CD4-positive, alpha-beta T cell treated with Interleukin-15 for 4 hours (primary cell): ENCODE measurements at places on chromosomes 3 and 15.

GRCh38 chr15:30650012-30650929 lies 24.3 kb downstream of the ARHGAP11B start:
- no peak for DNase-seq

- no peak for DNase-seq
Observed at GRCh38 chr3:101853982-101854381, 4.7 kb downstream of the NFKBIZ start.

GRCh38 chr3:123706871-123707270 lies 122.0 kb upstream of the HACD2 start:
- DNase-seq = no peak

GRCh38 chr15:37289109-37289765 lies 188.9 kb upstream of the MEIS2 start:
- DNase-seq = no peak

GRCh38 chr3:151896246-151897012 lies 23.0 kb downstream of the SUCNR1 start:
- no peak for DNase-seq

DNA sequence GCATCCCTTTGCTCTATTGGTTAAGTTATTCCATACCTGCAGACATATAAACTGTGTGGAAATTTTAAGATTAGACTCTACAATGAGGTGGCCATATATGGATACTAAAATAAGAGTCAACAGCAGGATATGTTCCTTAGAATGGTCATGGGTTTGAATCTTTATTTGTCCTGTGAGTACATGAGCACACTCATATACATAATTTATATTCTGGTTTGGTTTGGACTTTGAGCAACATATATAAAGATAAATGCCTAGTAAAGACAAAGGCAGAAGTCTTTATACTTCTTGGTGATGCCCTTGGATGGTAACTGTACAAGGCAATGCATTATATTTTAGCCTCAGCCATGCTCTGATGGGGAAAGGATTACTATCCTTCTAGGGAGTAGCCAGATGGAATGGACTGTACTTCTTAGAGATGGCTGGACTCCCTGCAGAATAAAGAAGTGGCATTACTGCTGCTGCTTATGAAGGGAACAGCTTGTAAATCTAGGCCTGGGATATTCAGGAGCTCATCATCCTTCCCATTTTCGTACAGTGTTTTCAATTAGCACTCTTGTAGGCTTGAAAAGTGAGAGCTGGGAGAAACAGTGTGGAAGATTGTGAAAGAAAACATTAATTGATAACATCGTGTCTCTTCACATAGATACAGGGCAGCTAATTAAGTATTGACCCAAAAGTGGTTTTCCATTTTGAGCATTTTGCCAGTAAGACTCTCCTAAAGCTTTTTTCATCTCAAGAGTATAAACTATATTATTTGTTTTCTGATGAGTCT lies 60.4 kb downstream of the HMG20A start:
- DNase-seq = no peak

- DNase-seq = peak; percentile 37
Observed at GRCh38 chr3:115165266-115165665, 18.2 kb upstream of the ZBTB20 start.

GRCh38 chr3:126998320-126998719 lies 15.4 kb downstream of the PLXNA1 start:
- no peak for DNase-seq

DNA sequence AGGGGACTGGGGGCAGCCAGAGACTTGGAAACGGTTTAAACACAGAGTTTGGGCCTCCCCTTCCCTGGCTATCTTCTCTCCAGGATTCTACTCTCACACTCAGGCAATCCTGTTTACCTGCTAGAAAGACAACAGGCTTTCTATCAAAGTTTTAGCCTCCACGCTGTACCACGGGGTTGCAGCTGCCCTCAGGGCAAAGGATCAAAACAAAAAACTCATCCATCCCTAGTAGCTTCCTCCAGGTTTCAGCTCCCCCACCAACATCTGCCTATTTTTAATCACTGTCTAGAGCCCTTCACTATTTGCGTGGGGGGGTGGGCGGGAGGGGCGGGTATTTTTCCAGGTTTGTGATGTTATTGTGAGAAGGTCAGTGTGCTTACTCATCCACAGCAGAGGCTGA lies 286.8 kb upstream of the TRIM42 start:
- DNase-seq = no peak

GRCh38 chr3:155270485-155271342 lies 22.8 kb downstream of the STRIT1 start:
- no peak for DNase-seq

DNA sequence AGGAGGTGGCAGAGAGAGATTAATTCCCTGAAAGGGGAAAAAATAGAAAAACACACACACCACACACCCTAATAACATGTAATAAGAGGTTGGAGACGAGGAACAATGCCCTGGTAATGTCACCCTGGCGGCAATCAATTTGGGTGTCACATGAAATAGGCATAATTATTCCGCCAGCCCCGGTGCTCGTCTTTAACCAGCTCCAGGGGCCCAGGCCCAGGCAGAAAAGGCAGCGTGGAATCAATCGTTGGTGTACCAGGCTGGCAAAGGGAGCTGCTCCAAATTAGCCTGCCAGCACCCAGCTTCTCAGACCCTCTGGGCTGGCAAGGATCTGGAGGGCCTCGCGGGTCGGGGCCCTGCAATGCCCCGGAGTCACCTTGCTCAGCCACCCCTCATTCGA lies 5.6 kb downstream of the LINGO1 start:
- DNase-seq = no peak

- DNase-seq = no peak
Observed at GRCh38 chr3:57851304-57851703, 95.2 kb downstream of the SLMAP start.

GRCh38 chr3:162517110-162517509 lies 1020.5 kb downstream of the OTOL1 start:
- no peak for DNase-seq

DNA sequence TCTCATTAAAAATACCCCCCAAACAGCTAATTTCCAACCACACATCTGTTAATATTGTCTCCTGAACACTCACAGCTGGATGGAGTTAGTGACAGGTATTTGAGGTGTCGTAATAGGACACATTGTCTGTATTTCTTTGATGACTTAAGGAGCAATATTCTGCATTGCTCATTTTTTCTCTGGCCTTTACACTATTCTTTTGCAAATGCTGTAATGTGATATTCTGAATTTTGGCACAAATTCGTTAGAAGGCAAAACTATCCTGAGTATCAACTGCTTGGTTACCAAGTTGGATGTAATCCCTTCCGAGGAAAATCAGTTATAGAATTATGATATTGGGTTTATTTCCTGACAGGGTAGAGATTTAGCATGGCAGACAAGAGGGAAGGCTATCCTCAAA lies 1030.2 kb downstream of the MCTP2 start:
- no peak for DNase-seq

DNA sequence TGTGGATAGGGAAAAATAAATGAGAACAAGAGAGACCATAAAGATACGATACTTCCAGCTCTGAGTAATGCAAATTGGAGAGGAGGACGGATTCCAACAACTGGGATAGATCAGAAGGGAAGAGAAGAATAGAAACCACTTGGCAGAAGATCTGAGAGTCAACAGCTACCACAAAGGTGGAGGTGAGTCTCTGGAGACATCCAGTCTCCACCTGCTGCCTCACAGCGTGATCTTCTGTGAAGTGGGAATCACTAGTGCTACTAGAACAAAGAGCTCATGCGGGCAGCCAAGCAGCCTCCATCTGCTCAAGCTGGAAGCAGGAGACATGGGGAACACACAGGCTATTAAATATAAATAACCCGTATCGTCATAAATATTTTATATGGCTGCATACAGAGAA lies 558.5 kb upstream of the CFAP20DC start:
- DNase-seq = no peak

- DNase-seq = no peak
Observed at GRCh38 chr3:177229791-177230190, 32.5 kb upstream of the TBL1XR1 start.

- DNase-seq = no peak
Observed at GRCh38 chr3:40780291-40780924, 255.6 kb downstream of the ZNF621 start.

GRCh38 chr3:17175187-17175807 lies 290.5 kb downstream of the PLCL2 start:
- no peak for DNase-seq

GRCh38 chr15:63503739-63504246 lies 600 bp upstream of the USP3 start:
- peak; percentile 90 for DNase-seq

- DNase-seq = no peak
Observed at GRCh38 chr3:194322678-194323211, 28.4 kb downstream of the CPN2 start.

DNA sequence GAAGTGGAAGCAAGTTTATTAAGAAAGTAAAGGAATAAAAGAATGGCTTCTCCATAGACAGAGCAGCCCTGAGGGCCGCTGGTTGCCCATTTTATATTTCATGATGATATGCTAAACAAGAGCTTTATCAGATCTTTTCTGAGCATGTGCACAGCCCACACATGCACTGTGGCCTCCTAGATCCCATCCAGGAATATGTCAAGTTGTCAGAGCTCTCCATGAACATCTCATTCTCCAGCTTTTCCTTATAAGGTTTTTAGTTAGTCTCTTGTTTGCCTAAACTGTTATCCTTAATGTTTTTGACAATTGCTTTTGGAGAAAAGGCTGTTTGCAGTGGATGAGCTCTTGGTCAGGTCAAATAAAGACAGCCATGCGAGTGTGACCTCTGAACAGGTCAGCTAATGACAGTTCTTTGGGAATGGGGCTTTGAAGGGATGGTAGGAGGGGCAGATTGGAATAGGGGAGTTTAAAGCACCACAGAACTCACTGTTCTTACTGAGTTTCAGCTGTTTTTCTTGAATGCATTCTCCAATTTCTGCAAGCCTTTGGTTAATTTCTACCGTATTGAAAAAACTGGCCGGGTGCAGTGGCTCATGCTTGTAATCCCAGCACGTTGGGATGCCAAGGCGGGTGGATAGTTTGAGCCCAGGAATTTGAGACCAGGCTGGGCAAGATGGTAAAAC lies 69.4 kb upstream of the CRTC3 start:
- DNase-seq = no peak

DNA sequence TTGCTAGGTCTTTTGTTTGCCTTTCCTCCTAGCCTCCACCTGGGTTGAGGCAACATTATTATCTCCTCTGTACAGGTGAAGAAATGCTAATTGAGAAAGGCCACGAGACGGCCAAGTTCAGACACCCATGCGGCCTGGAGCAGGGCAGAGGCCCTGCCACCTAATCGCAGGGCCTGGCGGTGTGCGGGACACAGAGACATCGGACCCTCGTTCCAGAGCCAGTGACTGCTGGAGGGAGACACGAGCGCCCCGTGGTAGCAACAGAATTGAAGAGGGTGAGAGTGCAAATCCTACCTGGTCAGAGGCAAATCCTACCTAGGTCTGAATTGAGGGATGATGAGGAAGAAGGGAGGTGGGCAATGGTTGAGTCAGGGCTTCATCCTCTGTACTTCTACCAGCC lies 113.8 kb upstream of the MEF2A start:
- no peak for DNase-seq
